ENCODE measurements at places on chromosomes 4 and X.

- DNase-seq, result no peak
Measured at GRCh38 chrX:16191605-16192004, 24.3 kb downstream of the MAGEB17 start.

GRCh38 chrX:19866626-19867410 is 20.6 kb downstream of the SH3KBP1 start:
- DNase-seq, result no peak

DNA sequence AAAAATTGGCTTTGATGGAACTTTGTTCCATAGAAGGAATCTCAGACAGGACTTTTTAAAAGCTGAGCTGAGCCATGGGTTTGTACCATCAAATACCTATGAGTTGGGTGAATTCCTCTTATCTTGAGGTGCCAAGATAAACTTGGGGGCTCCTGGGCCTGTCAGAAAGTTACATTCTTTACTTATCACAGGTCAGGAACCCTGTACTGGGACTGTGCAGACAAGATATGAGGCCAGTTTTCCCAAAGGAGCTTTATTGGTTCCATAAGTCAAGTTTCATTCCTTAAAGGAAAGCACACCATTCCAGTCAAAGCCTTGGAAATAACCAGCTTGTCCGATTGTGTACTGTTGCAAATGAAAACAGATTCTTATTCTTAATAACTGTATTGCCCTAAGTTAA is 72.4 kb upstream of the PACRGL start:
- no peak for DNase-seq

- no peak for DNase-seq
Measured at GRCh38 chrX:112746812-112747595, 67.3 kb upstream of the LHFPL1 start.

- no peak for DNase-seq
Measured at GRCh38 chr4:31085689-31086088, 365.5 kb downstream of the PCDH7 start.

- DNase-seq, result no peak
Measured at GRCh38 chr4:123578276-123579029, 181.9 kb downstream of the SPRY1 start.

DNA sequence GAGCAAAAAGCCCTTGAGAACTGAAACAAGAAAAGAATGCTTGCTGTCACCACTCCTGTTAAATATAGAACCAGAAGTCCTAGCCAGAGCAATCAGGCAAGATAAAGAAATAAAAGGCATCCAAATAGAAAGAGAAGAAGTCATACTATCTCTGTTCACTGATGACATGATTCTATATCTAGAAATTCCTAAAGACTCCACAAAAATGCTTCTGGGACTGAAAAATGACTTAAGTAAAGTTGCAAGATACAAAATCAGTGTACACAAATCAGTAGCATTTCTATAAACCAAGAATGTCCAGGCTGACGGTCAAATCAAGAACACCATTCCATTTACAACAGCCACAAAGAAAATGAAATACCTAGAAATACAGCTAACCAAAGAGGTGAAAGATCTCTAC is 552.7 kb upstream of the SLIT2 start:
- no peak for DNase-seq

DNA sequence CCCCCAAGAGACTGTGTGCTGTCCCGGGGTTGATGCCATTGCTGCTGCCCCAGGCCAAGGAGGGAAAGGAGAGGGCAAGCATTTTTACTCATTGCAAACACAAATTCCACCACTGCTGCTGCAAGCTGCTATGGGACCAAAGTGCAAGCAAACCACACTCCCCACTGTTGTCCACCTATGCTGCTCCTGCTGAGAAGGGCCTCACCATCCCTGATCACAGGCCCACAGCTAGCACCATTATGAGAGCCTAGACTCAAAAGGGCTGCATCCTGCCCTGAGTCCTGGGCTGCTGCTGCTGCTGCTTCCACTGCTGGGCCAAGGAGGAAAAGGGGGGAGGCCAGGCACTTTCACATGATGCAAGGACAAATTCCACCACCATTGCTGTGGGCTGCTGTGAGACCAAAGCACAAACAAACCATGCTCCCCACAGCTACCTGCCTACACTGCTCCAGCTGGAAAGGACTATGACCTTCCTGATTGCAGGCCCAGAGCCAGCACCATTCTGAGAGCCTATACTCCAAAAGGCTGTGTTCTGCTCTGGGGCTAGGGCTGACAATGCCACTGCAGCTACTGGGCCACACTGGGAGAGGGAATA is 218.2 kb upstream of the ZCCHC13 start:
- DNase-seq, result no peak

GRCh38 chr4:168743601-168744000 is 246.7 kb downstream of the PALLD start:
- peak; percentile 62 for DNase-seq

DNA sequence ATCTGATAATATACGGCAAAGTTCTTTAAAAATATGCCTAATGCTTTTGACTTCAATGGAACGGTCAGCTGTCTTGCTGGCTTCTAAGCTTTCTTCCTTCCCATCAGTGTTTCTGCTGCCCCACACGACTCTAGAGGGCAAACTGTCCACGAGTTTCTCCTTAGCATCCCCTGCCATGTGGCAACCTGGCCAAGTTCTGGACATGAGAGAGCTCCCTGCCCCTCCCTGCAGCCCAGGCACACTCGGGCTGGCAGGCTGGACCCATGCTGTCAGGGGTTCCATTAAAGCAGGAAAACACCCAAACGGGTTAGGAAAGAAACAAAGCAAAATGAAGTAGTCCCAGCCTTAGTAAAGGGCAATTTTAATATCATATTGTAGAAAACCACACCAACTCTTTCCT is 38.8 kb downstream of the KDR start:
- DNase-seq, result no peak

- no peak for DNase-seq
Measured at GRCh38 chr4:185740471-185740873, 71.5 kb downstream of the SORBS2 start.

DNA sequence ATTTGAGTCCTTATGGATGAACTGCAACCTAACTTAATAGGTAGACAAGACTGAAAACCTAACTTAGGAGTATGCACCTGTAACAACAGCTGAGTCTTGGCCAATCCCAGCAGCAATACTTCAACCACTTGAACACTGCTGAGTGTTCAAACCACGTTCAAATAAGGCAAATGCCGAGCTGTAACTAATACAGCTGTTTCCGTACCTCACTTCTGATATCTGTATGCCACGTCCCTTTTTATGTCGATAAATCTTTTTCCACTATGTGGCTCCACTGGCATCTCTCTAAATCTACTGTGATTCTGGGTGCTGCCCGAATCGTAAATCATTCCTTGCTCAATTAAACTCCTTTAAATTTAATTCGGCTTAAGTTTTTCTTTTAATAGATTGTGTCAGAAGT is 459.7 kb downstream of the INPP4B start:
- DNase-seq, result no peak

- DNase-seq, result no peak
Measured at GRCh38 chr4:15244354-15244753, 183.5 kb upstream of the C1QTNF7 start.

GRCh38 chrX:145630806-145631435 is 186.7 kb upstream of the SLITRK2 start:
- DNase-seq, result no peak

DNA sequence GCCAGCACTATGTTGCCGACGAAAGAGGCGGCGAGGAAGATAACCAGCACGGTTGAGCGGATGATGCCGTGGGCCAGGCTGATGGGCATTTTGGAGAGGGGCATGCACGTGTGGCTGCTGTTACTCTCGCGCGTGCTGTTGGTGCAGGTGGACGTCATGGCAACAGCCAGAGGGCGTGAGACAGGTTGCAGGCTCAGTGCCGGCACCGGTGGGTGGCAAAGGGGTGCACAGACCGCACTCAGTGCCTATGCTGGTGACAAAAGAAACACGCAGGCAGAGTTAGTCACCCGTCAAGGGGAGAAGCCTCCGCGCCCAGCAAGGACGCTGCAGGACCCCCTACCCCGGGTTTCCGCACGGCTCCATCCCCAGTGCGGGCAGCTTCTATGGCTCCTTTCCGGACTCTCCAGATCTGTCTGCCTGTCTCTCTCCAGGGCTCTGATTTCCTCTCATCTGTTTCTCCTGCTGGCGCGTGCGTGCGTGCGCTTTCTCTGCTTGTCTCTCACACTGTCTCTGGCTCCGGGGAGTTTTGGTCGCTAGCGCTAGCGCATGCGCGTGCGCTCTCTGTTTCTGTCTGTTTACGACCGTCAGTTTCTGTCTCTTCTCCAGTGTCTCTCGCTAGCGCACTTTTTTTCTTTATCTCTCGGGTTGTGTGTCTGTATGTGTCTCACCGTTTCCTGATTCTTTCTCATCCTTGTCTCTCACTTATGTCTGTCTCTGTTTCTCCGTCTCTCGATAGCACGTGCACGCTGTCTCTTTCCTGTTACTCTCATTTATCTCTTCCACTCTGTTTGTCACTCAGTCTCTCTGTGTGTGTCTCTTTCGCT is 2.1 kb downstream of the GPR101 start:
- no peak for DNase-seq

GRCh38 chrX:110944751-110945675 is 149.4 kb upstream of the CHRDL1 start:
- DNase-seq, result no peak

GRCh38 chr4:146522098-146522868 is 543 bp upstream of the SLC10A7 start:
- DNase-seq, result peak; percentile 52

GRCh38 chr4:95537863-95538488 is 10.8 kb downstream of the UNC5C start:
- DNase-seq, result no peak

GRCh38 chr4:122602277-122603142 is 18.4 kb downstream of the IL21 start:
- DNase-seq, result peak; percentile 43

- no peak for DNase-seq
Measured at GRCh38 chr4:24197955-24198354, 308.1 kb upstream of the PPARGC1A start.

DNA sequence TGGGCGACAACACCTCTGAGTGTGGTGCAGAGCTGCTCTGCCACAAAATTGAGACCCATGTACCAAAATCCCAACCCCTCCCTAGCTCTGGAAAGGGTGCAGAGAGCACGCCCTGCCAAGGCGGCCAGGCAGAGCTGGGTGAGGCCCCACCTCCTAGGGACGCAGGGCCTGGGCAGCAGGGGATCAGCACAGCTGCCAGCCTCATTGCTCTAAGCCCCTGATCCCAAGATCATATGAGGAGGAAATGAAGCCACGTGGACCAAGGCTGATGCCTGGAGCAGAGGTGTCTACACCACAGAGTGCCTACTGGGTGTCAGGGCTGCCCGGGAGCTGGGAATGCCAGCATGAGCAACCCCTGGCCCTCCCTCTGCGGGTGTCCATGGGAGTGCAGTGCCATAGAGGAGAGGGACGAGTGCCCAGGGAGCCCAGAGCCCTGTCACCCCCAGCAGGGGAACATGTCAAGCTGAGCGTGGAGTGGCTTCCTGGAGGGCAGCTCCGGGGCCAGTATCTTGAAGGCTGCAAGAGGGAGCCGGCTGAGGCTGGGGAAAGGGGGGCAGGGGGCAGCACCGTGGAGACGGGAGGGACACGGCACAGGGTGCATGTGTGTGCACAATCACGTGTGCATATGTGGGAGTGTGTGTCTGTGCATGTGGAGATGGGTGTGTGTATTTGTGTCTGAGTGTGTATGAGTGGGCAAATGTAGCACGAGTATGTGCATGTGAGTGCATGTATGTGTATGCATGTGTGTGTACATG is 63.9 kb upstream of the PSAPL1 start:
- no peak for DNase-seq

DNA sequence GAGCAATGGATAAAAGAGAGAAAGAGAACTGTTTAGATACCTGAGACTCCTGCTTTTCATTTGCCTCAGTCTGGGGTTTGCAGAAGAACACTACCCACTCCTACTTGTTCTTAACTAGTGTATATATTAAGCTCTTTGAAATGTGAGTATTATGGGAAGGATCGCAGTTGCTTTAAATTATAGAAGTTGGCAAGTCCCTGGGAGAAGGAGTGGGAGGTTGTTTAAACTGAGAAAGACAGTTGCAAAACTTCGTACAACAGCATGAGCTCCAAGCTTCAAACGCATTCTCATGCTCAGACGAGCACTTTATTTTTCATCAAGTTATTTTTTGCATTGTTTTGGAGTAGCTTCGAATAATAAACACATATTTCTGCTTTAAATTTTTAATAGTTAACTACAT is 88.1 kb upstream of the C1QTNF7 start:
- no peak for DNase-seq

DNA sequence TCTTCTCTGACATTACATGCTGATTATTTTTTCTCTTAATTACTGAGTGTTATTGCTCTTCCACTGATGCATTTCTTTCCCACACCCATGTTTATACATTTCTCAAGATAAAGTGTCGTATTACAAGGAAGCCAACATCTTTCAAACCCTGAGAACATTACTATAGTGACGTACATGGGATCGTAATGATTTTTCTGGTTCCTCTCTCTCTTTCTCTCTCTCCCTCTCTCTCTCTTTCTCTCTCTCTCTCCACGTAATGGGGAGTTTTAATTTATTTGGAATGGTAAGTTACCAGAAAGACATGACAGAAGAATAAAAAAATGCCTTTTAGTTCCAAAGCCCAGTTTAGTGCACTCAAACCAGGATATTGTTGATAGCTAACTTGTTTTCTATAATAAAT is 40.4 kb upstream of the MAPK10 start:
- no peak for DNase-seq

GRCh38 chr4:16818005-16818404 is 80.4 kb downstream of the LDB2 start:
- no peak for DNase-seq

DNA sequence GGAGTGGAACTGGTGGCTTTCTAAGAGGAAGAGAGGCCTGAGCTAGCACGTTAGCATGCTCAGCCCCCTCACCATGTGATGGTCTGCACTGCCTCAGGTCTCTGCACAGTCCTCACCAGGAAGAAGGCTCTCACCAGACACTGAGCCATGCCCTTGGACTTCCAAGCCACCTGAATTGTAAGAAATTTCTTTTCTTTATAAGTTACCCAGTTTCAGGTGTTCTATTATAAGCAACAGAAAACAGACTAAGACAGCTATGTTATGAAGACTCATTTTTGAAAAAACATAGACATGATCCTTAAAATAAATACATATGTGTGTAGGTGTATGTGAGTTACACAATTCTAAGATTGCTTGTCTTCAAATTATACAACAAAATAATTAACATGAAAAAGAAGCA is 74.7 kb downstream of the CEP44 start:
- DNase-seq, result no peak

- DNase-seq, result no peak
Measured at GRCh38 chrX:49178537-49178936, 6.8 kb downstream of the PLP2 start.

GRCh38 chr4:11831739-11832138 is 403.0 kb upstream of the HS3ST1 start:
- DNase-seq, result no peak

DNA sequence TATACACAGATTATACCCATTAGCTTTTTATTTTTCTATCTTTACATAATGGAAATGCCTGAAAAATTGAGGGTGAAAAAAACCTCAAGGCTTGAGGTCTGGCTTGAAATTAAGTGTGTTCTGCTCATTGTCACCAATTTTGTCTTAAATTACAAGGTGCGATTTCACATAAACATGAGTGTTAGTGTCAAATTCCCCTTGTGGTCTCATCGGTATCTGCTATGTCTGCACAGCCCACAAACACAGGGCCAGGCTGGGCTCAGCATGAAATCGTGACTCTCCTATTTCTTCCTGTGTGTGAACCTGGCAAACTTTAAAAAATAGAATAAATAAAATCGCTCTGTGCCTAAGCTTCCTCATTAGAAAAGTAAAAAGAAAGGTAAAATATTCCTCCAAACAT is 109.1 kb downstream of the CRLF2 start:
- DNase-seq, result no peak

Data from LNCaP clone FGC (cell line).